CD4-positive, CD25-positive, alpha-beta regulatory T cell (primary cell): ENCODE measurements at places on chromosomes 2 and 18. TPM values are rescaled to one million over a fixed set of nuclear protein-coding genes. Genes with fewer than 3 reads are reported as not detected.

DNA sequence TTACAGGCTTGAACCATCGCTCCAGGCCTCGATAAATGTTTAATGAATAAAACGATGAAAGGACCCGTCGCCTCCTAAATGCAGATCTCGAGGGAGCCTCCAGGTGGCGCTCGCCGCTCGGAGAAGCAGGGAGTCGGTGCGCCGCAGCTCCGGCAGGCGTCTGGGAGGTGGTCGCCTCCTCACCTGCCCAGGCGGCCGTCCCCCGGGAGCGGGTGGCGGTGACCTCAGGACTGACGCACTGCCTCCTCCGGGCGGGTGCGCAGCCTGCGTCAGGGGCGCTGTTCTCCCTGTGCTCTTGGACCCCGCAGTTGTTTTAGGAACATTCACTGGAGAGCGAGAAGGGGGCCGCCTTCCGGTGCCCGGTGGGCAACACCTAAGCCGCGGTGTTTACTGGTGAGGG is 38.6 kb upstream of the POLE4 start:
- H3K36me3 ChIP-seq = no peaks in the 10 kb centered on the region
- H3K27me3 ChIP-seq = peaks cover 3% of the 10 kb centered on the region
- DNase-seq = peak; percentile 55
- no peaks in the 10 kb centered on the region for H3K4me1 ChIP-seq

RIT2 gene
- not detected for total RNA-seq

MOGAT1 gene
- total RNA-seq = not detected

CPLX4 gene
- not detected for total RNA-seq

DNA sequence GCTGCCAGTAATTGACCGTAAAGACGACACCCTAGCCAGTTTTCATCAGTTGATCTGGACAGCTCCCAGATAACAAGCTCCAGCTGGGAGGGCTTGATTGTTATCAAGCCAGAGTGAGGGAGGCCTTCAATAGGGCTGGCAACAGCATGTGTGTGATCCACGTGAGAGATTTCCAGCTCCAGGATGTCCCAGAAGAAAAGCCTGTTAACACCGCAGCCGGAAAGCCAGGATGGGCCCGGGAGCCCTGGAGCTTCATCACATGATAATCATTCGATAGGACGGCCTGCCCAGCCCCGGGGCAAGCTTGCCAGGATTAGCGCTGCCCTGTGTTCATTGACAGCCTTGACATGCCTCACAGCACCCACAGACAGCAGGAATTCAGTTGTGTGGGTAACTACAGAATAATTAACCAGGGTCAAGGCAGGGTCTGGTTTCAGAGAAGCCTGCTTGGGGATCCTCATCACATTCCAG is 182.5 kb downstream of the C1D start:
- no peak for DNase-seq
- H3K27ac ChIP-seq = no peak overlapping the region
- H3K36me3 ChIP-seq = no peaks in the 10 kb centered on the region
- no peaks in the 10 kb centered on the region for H3K27me3 ChIP-seq
- H3K4me1 ChIP-seq = no peaks in the 10 kb centered on the region
